ENCODE measurements at places on chromosomes 12 and 14. TPM values are rescaled to one million over a fixed set of nuclear protein-coding genes. Genes with fewer than 3 reads are reported as not detected.

The SGPP1 gene
- total RNA-seq: 10.9 TPM

The GPN3 gene
- 69.1 TPM for total RNA-seq

The TSHR gene
- 0.31 TPM for total RNA-seq

The CFAP73 gene
- total RNA-seq: 1.7 TPM

The AKAP5 gene
- total RNA-seq: 1.3 TPM

GRCh38 chr12:33438851-33439586 is 600 bp downstream of the SYT10 start:
- DNase-seq: no peak

- DNase-seq: no peak
Observed at GRCh38 chr12:99553461-99553860, 94.1 kb upstream of the GARIN6 start.

GRCh38 chr14:37114002-37114401 is 58.4 kb downstream of the SLC25A21 start:
- DNase-seq: no peak

GRCh38 chr12:6316921-6317692 is 6.6 kb downstream of the PLEKHG6 start:
- DNase-seq: no peak

DNA sequence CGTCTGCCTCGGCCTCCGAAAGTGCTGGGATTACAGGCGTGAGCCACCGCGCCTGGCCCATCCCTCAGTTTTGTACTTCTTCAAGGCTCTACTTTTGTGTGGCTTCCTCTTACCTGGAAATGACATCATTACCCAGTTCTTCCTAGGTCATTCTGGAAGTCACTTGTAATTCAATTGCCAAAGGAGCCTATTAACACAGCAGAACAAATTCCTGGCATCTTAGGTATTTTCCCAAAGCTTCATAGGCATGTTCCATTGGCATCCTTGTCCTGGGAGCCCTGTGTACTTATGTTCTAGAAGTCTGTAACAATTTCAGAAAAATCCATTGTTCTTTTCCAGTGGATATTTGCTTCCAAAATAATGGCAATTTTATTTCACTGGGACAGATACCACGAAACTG is 60.6 kb downstream of the DAAM1 start:
- no peak for DNase-seq

- no peak for DNase-seq
Observed at GRCh38 chr12:43378448-43378847, 173.6 kb downstream of the ADAMTS20 start.

DNA sequence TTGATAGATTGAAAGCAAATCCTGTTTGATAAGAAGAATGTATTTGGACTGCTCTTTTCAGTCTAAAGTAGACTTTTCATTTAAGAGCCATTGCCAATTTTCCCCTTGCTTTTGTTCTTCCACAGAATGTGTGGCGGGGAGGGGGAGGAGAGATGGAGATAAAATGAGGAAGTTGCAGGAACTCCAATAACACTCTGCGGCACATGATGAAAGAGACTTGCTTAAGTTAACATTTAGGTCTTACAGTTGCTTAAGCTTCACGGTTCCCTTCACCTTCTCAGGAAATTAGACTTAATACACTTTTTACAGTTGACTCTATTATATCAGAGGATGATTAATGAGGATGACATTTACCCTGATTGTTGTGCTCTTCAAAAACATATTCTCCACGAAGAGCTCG is 537.3 kb downstream of the TMTC2 start:
- no peak for DNase-seq

DNA sequence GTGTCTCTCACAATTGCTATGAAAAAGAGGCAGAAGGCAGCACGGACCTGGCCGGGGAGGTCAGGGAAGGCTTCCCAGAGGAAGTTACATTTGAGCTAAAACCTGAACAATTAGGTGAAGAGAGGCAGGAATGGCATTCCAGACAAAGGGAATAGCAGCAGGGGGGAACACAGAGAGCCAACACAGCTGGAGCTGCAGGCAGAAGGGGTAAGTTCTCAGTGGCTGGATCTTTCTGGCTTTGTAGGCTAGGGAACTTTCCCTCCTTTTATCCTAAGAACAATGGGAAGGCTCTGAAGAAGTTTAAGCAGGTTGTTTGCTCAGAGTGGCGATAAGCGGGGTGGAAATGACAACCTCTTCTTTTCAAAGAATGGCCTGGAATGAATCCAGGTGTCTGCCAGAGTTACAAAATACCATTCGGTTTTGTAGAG is 100.0 kb downstream of the PRIMA1 start:
- no peak for DNase-seq

GRCh38 chr12:93708952-93709351 is 31.8 kb downstream of the CRADD start:
- DNase-seq: no peak
